GM13976 (cell line): ENCODE measurements at places on chromosomes 2 and 18.

DNA sequence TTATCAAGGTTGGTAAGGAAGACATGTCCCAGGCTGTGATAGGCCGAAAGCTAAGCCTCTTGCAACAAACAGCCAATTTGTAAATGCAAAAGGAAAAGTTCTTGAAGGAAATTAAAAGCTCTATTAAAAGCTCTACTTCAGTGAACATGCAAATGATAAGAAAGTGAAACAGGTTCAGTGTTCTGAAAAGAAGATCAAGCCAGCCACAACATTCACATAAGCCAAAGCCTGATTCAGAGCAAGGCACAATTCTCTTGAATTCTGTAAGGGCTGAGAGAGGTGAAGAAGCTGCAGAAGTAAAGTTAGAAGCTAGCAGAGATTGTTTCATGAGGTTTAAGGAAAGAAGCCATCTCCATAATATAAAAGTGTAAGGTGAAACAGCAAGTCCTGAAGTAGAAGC lies 1259.5 kb upstream of the PIK3C3 start:
- DNase-seq = no peak

- DNase-seq = no peak
Measured at GRCh38 chr2:9744256-9745004, 98.8 kb upstream of the TAF1B start.

DNA sequence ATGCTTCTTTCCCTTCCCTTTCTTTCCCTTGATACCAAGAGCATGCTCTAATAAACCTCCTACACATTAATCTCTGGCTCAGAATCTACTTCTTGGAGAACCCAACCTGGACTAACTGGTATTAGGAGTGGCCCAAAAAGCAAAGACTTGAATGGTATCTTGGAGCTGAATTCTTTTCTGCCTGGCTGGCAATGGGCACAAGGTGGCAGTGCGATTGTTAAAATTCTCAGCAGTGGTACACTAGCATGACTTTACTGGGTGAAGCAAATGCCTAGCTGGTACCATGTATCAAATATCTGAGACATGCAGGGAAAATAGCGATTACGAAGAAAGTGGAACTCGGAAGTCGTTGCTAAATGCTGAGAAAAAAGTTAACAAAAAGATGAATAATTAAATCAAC lies 376.1 kb downstream of the XIRP2 start:
- DNase-seq = no peak

DNA sequence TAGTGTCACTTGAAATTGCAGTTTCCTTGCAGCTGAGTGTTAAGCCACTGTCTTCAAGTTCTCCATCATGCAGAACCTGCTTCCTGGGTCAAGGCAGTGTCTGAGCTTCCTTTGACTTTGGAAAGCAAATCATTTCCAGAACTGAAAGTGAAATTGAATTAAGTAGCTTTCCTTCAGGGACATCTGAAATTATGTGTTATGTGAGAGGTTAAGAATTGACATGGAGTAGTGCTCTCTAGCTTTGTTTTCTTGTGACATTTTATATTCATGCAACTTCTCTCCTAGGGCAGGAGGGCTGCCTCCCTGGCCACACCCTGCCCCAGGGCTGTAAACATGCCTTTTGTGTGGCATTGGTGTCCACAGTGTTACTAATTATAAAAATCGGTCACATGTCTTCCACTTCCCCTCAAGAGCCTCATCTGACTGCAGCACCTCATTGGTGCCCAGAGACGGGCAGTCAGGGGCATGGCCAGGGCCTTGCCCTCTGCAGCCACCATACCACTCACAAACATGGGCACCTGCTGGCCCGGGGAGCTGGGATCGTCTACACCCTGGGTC lies 14.4 kb downstream of the RAB12 start:
- peak; percentile 35 for DNase-seq

- DNase-seq = no peak
Measured at GRCh38 chr2:40606862-40607261, 155.0 kb upstream of the SLC8A1 start.
